ENCODE measurements at places on chromosomes 5 and 9.

DNA sequence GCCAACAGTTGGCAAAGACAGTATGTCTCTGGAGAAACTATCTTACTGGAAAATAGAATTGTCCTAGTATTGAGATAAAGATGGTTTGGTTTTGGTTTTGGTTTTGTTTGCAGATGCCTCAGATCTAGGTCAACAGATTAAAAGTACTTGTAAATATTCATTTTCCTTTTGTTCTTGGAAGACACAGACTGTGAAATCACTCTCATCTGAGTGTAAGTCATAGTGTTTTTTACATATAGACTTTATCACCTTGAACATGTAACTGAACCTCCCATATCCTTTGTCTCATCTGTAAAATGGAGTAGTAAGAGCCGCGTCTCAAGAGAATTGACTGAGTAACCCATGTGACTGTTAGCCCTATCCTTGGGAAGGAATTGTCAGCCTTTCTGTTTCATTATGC is 34.3 kb downstream of the MAP3K1 start:
- no peak for DNase-seq

DNA sequence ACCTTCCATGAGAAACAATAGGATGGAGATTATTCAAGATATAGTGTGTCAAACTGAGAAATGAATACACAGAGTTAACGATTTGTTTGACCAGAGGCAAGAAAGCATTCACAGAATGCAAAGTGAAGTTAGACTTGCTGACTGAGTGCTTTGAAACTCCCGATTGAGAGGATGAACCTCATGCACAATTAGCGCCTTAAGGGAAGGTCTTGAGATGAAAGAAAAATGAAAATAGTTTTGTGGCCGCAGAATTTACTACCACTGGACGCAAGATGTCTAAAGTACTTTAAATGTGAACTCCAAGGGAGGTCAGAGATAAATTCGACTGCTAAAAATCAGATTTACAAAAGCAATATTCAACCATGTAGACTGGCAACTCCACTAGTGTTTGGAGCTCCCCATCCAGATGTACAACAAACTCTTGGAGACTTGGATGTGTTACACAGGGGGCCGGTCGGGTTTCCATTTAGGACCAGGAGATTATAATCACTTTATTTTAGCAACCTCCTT is 707 bp upstream of the RIMOC1 start:
- no peak for DNase-seq

DNA sequence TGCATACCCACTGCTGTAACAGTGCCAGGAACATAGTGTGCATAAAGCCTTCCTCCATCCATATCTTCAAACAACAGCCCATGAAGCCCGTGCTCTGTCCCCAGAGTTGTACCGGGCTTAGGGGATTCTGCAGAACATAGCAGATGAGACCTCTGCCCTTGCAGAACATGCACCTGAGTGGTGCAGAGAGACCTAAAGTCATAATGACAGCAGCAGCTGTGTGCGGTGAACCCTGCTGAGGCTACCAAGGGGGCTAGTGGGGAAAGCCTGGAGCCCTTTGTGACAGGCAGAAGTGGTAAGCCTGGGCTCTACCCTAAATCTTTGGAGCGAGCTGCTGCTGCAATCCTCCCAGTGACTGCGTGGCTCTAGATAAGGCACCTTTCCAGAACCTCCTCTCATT is 32.2 kb upstream of the BRD3 start:
- DNase-seq, result no peak

- no peak for DNase-seq
Measured at GRCh38 chr9:134983074-134983473, 65.4 kb upstream of the FCN1 start.

- no peak for DNase-seq
Measured at GRCh38 chr5:130425424-130425823, 521.2 kb downstream of the CHSY3 start.

- DNase-seq, result no peak
Measured at GRCh38 chr5:132211787-132212186, 15.9 kb downstream of the P4HA2 start.

GRCh38 chr5:173279166-173279565 is 44.2 kb upstream of the NKX2-5 start:
- no peak for DNase-seq

GRCh38 chr5:35458824-35459207 is 158.8 kb upstream of the SPEF2 start:
- DNase-seq, result no peak

- no peak for DNase-seq
Measured at GRCh38 chr9:111902391-111903139, 6.0 kb downstream of the UGCG start.

Measured in foreskin melanocyte (primary cell).